Stimulated activated naive CD8-positive, alpha-beta T cell treated with anti-CD3 and anti-CD28 coated beads, Interleukin-15, amount 100 ng/mL, for 72 hours (primary cell): ENCODE measurements at places on chromosomes 11 and 22.

- no peak for DNase-seq
These were observed 13.3 kb downstream of the LDHAL6A start for GRCh38 chr11:18468961-18469360.

GRCh38 chr11:35030716-35031213 is 108.2 kb upstream of the CD44 start:
- DNase-seq: no peak

GRCh38 chr11:35143297-35144135 is 4.5 kb downstream of the CD44 start:
- DNase-seq: no peak

DNA sequence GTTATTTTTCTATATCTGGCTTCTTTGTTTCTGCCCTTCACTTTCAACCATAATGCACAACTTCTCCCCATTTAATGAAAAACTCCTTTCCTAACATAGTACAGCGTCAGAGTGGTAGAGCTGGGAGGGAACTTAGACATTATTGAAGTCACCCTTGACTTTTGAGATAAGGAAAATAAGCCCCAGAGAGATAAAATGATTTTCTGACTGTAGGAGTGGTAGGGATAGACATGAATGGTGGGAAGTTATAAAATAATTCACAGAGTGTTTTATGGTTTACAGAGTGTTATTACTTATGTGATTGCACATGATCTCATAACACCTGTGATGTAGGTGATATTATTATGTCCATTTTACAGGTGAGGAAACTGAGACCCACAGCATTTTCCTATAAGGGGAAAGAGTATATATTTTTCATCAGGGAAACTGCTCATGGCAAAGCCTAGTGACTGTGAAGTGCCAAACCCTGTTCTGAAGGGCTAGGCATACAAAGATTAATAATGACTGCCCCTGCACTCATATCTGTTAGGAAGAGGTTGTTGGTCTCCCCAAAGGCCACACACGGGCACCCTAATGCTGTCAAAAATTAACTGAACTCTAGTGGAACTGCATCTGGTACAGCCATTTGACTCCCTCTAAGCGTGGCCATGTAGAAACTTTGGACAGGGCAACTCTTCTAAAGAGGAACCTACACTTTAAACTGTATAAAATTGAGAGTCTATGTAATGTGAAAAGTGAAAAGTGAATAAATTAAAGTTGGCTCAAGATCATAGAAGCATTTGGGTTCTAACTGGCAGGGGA is 61.1 kb upstream of the PICALM start:
- no peak for DNase-seq

DNA sequence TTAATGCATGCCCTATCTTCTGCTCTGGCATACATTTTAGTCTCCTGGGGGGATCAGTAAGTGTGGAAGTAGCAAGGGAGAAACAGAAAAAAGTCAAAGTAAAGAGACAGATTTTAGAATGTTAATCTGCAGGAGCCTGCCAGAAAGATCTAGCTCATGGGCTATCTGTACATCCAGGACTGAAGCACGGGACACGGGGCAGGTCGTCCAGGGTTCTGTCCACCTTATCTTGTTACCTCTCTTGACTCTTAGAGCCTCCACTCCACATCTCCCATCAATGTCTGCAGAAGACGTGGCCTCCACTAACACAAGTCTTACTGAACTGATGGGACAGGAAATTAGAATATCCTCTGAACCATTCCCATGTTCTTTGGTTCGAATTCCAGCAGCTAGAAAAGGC is 1.7 kb upstream of the SLC43A3 start:
- DNase-seq: no peak

DNA sequence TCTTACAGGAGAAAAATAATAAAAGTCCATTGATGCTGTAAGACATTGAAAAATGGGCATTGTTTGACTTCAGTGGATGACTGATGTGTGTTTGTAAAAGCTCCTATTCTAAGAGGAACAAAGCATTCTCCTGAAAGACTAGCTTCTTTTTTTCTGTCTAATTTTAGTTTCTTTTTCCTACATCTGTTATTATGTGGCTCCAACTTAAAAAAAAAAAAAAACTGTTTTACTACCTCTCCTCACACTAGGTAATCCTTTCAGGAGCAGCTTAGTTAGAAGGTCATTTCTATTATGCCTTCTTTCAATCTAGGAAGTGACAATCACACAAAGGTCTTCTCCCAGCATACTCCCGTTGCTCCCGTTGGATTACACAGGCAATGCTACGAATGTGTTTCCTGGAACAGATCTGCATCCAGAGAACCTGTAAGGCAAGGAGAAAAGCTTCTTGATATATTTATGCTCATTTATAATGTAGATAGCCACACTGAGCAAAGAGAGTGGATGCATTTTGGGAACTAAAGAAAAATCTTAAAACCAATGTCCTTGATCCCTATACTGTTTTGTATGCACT is 595.1 kb upstream of the CCDC179 start:
- DNase-seq: no peak

- no peak for DNase-seq
These were observed 65.7 kb upstream of the DDI1 start for GRCh38 chr11:103970701-103971249.

DNA sequence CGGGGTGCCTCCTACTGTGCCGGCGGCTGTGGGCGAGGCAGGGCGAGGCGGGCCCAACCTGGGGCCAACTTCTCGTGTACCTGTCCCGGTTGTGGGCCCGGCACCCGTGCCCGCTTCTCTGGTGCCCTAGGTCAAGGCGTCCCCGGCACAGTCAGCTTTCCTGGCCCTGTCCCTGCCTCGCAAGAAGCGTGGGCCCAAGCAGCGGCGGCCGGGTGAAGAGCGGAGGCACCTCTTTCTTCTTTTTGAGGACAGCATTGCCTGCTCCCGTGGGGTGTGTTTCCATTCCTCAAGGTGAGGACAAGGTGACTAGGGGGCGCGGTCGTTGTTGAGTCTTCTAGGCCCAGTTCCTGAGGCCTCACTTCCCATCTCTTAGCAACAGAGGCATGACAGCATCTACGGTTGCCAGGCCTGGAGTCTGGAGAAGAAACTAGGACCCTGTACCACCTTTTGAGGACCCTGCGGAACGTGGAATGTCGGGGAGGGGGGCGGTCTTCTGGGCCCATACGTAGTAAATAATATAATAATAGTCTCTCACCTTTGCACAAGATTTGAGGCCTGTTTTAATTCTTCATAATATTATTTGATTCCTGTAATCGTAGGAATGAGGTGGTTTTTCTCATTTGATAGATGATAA is 418 bp downstream of the ACO2 start:
- no peak for DNase-seq

DNA sequence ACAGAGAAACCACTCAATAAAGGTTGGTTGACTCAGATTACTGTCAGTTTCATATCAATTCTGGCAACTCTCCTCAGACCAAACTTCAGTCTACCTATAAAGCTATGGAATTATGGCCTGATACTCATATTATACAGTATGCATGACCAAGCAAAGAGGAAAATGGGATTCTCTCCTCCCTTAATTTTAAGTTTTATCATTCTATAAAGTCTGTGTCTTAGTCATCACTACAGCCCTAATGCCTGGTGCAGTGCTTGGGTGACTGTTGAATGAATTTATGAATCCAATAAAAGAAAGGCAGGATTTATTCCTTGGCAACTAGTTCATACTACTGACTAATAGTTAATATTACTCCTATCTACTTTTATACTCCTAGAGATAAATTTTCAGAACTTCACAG is 37.6 kb upstream of the GRAMD1B start:
- DNase-seq: no peak

GRCh38 chr11:89490981-89491690 is at the start of gene NOX4:
TSS of gene NOX4 (minus strand) at chr11:89491375. CDS start at chr11:89491246, 129 bp downstream.
- no peak for DNase-seq

DNA sequence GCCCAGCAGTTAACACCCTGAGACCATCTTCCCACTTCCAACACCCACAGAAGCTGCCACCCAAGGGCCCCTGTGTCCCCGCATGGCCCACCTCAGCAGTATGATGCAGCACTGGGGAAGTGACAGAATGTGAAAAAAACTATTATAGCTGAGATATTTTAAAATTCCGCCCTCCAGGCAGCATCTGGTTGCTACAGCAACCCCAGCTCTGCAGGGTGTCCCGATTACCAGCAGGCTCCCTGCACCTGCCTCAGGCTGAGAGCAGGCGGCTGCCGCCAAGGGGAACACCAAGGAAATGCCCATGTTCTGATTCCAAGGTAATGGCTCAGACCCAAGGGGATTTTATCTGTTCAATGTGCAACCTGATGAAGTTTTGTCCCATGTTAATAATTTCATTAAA is 10.5 kb upstream of the TMEM121B start:
- no peak for DNase-seq

DNA sequence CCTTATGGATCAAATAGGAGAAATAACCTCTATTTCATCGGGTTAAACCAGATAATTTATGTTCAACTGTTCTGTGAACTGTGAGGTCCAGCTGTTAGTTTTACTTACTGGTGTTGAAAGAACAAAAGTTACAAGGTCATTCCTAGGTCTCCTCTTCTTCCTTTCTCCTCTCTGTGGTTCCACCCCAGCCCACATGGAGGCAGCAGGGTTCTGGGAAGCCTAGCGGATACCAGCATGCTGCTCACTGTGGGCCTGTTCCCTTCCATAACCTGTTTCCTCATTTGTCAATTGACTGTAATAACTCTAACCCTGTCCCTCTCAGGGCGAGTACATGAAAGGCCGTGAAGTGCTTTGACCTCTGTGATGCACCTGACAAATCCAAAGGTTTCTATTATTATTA is 27.8 kb downstream of the RELT start:
- no peak for DNase-seq
